H4 (cell line): ENCODE measurements at places on chromosomes 1 and 21.

DNA sequence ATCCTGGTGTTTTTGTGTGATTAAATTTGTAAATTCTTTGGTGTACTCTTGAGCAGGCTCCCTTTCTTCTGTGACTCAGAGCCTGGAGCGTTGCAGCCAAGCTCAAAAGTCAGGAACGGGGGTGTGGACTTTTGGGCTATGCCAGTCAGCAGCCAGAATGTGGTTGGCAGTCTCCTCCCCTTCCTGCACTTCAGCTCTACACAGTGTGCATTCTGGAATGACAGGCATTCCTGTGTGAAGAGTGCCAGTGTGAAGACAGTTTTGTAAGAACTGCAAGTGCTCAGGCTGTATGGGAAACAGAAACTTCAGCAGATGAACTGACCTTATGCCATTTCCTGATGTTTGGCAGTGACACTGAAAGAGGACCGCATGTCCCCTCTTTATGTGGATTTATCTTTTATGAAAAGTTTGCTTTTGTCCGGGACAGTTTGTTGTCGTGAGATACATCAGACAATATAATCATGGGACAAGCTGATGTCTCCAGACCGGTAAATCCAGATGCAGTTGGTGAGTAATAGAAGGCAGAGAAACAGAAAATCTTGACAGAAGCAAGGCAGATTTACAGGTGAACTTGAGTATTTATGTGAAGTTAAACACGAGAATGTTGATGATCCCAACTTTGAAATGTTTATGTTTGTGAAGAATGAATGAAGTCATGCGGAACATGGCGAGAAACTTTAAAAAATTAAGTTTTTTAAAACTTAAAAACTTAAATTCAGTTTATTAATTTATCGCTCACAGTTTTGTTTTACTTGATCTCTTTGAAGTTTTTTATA is 67.7 kb upstream of the RCC1 start:
- peak; percentile 98 for DNase-seq

- DNase-seq = peak; percentile 57
Observed at GRCh38 chr1:224106568-224107281, 7.2 kb upstream of the FBXO28 start.

- no peak for DNase-seq
Observed at GRCh38 chr1:10490286-10490970, 15.7 kb downstream of the PEX14 start.

- no peak for DNase-seq
Observed at GRCh38 chr1:209546390-209547085, 37.0 kb upstream of the CAMK1G start.

- no peak for DNase-seq
Observed at GRCh38 chr1:87369736-87370478, 41.2 kb downstream of the LMO4 start.

DNA sequence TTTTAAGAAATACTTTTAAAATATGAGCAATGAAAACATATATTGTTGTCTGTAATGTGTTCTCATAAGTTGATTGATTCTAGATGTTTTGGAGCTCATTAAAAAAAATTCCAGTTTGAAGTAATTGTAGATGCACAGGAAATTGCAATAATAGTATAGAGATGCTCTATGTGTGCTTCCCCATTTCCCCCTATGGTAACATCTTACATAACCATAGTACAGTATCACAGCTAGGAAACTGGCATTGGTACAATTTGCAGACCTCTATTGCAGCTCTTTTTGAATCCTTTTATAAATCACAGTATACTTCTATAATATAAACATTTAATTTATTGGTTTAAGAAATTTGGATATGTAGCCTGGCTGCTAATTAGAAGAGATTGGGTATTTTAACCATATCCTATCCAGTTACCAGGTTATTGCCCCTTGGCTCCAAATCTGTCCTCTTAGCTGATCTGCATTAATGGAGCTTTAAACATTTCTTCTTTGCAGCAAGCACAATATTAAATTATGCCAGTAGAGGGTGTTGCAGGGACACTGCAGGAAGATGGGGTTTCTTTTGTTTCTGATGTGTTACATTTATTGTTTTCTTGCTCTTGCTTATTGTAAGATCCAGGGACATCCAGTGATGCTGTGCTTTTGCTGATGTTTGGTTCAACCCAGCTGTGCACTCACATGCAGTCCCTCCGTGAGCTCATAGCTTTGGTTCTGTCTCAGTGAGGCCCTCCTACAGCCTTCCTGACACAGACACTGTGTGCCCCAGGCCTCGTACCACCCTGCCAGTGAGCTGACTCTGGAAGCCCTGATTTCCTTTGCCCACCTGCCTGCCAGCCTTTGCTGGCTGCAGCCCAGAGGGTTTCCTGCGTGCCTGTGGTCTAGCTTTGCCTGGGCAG is 103.3 kb downstream of the RABGAP1L start:
- peak; percentile 80 for DNase-seq

- no peak for DNase-seq
Observed at GRCh38 chr1:202752774-202753173, 42.5 kb upstream of the SYT2 start.

- peak; percentile 100 for DNase-seq
Observed at GRCh38 chr1:8211883-8212579, 105.9 kb upstream of the SLC45A1 start.

- no peak for DNase-seq
Observed at GRCh38 chr1:230295367-230295766, 130.8 kb downstream of the PGBD5 start.

- DNase-seq = no peak
Observed at GRCh38 chr1:226111098-226111882, 48.8 kb downstream of the H3-3A start.

- no peak for DNase-seq
Observed at GRCh38 chr21:42552407-42553336, 39.0 kb downstream of the SLC37A1 start.

- DNase-seq = peak; percentile 80
Observed at GRCh38 chr1:22414244-22414751, 37.4 kb upstream of the ZBTB40 start.

DNA sequence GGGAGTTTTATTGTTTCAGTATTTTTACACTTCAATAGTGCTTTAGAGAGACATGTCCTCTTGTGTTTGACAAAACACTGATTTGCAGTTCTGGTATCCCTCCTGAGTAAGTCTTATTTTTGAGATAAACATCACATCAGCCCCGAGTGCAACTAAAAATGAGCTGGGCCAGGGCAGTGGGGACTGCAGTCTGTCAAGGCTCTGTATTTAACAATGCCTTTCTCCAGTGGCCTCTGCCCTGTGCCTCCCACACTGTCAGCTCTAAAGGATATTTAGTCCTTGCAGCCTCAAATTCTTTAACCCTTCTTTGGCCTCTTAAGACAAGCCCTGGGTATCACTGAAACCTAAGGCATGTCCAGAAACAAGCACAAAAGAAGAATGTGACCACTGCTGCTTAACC is 160.6 kb downstream of the ST6GALNAC5 start:
- no peak for DNase-seq
